Activated CD8-positive, alpha-beta memory T cell treated with anti-CD3 and anti-CD28 coated beads for 4 hours (primary cell): ENCODE measurements at places on chromosomes 2 and 18.

DNA sequence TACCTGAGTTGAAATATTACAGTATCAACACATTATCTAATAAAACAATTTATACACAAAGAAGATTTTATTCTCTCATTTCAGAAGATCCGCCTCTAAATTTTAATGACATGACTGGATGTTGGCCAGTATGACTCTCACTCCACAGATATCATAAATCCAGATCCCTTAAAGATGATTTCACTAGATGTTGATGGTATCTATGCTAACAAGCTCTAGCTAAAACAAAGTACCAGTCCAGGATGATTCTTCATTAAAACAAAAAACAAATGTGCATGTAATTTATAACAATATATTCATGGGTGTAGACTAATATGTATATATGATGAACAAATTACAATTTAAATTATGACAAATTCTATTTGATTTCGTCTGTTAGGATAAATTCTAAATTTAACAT is 708.4 kb downstream of the SATB2 start:
- no peak for DNase-seq

DNA sequence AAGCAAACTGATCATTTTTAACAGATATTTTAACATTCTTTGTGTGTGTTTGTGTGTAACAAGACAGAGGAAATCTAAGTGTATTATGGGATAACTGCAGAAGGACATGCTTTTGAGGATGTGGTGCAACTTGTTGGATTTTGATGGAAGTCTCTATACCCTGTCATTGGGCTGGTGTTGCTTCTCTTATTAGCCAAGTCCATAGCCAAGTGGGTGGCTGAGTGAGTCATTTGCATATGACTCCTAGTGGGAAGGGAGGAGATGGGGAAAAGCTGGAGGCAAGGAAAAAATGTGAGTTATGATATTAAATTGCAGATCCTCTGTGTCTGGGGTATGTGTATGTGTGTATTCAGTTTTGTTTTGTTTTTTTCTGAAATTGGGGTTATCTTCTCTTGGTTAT is 879.9 kb downstream of the DCC start:
- no peak for DNase-seq

DNA sequence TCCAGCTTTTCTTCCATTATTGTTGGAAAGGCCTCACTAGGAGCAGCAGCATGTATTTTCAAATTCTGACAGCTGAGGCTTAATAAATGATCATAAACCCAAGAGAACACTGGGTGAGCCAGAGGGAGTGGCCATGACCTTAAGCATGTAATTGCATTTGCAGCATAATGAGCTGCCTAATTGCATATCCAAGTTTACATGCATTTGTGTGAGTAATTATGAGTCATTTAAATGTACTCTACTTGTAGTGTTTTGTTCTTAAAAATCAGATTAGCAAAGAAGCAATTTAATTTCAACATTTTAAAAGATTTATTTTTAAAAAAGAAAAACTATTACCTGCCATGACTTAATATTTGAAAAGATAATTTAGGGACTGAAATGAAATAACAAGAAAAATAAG is 74.8 kb downstream of the NOL10 start:
- DNase-seq: no peak

DNA sequence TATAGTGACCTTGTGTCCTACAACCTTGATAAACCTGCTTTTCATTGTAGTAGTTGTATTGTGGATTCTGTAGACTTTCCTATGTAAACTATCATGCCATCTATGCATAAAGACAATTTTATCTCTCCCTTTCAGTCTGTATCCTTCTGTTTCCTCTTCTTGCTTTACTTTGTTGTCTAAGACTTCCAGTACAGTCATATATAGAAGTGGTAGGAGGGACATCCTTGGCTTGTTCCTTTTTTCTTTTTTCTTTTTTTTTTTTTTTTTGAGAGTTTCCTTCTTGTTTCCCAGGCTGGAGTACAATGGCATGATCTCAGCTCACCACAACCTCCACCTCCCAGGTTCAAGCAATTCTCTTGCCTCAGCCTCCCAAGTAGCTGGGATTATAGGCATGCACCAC is 39.7 kb downstream of the UBE2F start:
- DNase-seq: no peak

DNA sequence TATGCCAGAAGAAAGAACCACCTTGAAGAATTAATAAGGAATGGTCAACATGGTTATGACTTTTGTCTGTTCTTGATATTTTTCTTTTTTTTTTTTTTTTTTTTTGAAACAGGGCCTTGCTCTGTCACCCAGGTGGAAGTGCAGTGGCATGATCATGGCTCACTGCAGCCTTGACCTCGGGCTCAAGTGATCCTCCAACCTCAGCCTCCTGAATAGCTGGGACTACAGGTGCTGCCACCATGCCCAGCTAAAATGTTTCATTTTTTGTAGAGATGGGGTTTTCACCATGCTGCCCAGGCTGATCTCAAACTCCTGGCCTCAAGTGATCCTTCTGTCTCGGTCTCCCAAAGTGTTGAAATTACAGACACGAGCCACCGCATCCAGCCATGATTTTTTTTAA is 53.4 kb upstream of the ACSL3 start:
- DNase-seq: no peak

- DNase-seq: no peak
These were observed 51.2 kb downstream of the MTCL1 start for GRCh38 chr18:8756571-8756970.

GRCh38 chr2:6556755-6557154 is 309.0 kb downstream of the CMPK2 start:
- DNase-seq: no peak

- no peak for DNase-seq
These were observed 35.4 kb upstream of the PGAP1 start for GRCh38 chr2:196961889-196962288.

DNA sequence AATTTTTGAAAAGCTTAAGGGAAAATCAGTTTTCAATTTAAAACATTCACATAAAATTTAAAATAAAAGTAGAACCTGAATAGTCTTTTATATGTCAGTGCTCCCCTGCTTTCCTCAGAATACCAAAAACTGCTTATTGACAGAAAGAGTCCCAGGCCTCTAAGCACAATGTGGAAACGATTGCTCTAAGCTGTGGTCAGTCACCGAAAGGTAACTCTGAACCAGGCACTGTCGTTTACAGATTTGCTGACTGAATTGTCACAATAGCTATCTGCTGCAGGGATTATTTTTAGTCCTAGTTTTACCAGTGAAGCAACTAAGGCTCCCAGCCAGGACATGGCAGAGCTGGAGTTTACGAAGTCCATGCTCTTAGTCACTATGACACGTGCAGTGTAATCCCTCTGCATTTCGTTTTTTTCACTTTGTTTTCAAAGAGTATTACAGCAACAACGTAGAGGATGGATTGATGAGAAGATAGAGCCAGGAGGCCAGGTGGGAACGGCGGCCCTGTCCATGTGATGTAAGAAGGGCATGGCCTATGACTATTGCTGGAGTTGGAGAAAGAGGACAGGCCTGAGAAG is 28.1 kb upstream of the TMEM247 start:
- DNase-seq: no peak

GRCh38 chr2:155643056-155643775 is 689.3 kb downstream of the NR4A2 start:
- no peak for DNase-seq

- no peak for DNase-seq
These were observed 9.3 kb downstream of the SP140 start for GRCh38 chr2:230234845-230235244.

DNA sequence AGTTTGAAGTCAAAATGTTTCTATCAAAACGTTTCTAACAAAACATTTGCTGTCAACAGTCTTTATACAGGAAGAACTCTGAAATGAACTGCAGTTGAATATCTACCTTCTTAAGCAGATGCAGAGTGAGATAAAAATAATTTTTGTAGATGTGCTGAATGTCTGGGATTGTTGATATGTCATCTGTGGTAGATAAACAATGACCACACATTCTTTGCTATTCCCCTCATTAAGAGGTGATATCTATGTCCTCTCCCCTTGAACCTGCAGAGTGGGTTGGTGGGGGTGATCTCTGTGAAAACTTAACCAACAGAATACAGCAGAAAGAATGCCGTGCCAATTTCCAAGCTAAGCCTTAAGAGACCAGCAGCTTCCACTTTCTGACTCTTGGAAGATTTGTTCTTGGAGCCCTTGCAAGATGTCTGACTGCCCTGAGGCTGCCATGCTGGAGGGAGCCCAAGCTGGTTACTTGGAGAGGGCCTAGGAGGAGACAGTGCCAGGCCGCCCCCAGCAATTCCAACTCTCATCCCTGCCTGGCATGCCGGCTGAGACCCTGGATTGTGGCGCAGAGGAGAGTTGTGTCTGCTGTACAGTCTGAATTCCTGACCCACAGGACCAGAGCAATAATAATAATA is 80.8 kb downstream of the COLEC12 start:
- no peak for DNase-seq

DNA sequence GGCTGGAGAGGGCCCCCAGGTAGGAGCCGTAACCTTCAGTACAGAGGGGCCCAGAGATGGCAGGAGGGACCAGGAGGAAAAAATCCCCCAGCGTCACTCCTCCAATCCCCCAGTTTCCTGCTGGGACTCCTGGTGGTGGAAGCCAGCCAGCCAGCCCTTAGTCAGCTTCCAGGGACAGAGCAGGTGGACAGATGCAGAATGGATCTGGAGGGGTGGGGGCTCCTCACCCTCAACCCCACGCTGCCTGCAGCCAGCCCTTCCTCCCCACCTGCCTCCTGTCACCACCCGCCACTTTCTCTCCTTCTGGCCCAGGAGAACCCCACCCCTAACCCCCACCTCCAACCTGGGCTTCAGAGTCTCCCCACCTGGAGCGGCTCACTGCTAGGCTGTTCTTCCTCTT is 21.1 kb downstream of the EMX1 start:
- no peak for DNase-seq

DNA sequence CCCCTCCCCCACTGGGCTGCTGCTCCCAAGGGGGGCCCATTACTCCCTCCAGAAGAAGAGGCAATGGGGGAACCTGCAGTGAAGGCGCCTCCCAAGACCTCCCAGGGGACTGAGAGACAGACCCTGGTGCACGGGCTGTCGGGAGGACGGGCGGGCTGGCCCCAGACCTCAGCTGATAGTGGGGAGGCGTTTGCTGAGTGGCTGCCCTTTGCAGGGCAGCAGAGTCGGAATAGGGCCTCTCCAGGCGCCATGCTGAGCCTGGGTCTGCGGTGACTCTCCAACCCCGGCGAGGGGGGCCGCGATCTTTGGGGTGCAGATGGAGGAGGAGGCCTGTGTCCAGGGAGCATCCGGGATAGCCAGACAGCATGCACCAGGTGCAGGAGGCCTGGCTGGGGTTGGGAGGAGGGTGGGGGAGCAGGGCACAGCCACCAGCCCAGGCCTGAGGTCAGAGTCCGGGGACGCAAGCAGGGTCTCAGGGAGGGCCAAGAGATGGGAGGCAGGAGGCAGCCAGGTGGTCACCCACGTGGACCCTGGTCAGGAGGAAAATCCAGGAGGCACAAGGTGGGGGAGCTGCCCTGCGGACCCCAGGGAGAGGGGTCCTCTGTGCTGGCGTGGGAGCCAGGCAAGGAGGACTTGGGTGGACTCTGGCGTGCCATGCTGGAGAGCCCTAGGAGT is 11.0 kb downstream of the CROCC2 start:
- no peak for DNase-seq

DNA sequence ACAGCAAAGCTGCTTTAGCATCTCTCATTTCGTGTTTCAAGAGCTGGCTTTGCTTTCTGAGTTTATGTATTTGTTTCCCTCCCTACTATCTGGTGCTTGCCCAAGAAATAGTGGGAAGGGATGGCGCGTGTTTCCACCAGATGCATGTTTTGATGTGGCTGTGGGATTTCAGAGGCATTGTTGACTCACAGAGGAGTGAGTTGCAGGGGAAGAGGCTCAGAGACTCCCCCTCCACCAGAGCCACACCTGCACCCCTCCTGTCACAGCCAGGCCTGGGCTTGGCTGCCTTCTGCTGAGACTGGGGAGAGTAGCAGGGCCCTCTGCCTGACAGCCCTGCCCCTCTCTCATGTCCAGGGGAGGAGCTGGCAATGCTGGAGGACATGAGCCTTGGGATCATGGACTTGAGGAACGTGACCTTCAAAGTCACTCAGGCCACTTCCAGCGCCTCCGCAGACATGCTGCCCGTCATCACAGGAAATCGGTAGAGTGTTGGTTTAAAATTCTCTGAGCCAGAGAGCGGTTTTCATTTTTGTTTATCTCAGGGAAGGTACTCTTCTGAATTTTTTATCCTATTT is 42.9 kb downstream of the COA5 start:
- no peak for DNase-seq

DNA sequence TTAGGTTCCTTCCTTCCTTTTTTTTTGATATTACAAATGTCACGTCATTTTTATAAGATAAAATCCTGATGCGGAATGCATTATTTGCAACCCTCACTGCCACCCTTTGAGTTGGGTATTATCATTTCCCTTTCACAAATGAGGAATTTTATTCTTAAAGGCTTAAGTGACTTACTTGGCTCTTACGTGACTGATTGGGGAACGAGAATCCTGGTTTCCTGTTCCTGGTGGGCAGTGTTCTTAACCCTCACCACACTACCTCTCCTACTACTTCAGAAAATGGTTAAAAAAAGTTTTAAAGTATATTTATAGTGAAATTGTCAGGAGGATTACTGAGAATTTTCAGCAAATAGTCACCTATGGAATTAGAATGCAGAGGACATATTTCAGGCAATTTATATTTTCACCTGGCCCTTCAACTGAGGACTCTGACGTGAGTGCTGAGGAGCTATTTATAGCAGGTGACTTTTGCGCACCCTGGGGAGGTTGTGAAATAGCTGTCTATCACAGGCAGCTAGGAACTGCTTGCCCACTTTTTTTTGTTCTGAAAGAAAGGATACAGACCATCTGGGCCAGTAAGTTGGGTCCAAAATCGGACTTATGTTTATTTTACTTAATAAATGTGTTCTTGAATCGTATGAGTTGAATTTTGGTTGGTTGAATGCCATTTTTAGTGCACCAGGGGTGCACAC is 18.7 kb upstream of the RASGRP3 start:
- DNase-seq: no peak

GRCh38 chr2:205903549-205904129 is 182.3 kb downstream of the INO80D start:
- DNase-seq: no peak

GRCh38 chr18:54261894-54262293 is 7.4 kb upstream of the POLI start:
- DNase-seq: no peak

DNA sequence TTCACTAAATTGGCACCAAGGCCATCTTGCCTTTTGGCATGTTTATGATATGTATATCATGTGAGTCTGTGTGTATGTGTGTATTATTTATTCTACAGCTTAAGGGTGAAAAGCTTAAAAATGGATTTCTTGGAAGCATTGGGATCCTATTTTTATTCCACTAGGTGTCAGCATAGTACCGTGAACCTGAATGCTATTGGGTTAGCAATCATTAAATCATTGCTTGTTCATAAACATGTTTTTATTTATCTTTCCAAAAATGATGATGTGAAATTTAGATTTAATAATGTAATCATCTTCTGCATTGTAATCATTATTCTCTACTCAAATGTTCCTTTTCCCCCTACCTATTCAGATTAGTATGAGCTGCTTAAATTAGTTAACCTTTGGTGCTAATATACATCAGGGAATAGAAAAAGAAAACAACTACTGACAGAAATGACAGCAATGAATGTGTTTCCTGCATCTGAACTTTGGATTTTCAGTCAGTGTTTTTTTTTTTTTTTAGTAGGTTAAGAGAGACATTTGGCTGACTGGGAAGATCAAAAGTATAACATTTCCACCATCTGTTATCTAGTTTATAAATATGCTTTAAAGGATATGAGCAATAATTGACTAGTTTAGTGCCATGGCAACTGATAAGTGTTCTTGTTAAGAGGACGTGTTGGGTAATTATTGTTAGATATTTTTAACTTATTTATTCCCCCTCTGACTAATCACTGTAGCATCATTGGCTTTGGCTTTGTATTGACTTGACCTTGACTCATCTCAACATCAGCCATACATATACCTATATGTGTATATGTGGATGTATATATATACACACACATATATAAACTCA is 14.1 kb upstream of the ZSWIM2 start:
- no peak for DNase-seq
